ENCODE measurements at places on chromosomes 6 and 20.

DNA sequence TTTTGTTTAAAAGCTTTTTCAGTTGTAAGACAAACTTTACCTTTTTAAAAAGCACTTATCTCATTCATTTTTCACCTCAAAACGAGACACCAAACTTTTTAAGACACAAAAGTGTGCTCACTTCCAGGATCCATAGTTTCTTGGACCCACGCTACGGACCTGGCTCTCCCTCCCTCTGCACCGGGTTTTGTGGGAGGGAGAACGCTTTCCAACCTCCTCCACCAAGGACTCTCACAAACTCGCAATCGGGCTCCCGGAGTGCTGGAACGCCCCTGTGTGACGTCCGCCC lies 436 bp downstream of the CAGE1 start:
- peak; percentile 6 for DNase-seq

GRCh38 chr6:14796974-14797762 lies 448.7 kb upstream of the JARID2 start:
- DNase-seq, result peak; percentile 71

DNA sequence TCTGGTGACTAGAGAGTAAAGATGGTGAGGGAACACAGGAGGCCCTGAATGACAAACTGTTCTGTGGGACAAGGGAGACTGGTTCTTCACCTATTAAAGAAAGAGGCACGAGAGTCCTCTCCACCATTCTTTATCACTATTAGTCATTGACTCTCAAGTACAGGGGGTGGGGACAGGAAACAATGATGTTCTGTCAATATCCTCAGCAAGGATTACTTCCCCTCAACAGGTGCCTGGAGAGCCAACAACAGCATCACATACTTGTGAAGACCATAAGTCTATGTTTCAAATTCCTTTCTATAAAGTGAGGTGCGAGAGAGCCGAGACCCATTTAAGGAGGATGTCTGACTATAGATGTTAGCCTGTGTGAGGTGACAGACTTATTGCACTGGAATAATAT lies 72.4 kb upstream of the TBC1D7 start:
- DNase-seq, result no peak

DNA sequence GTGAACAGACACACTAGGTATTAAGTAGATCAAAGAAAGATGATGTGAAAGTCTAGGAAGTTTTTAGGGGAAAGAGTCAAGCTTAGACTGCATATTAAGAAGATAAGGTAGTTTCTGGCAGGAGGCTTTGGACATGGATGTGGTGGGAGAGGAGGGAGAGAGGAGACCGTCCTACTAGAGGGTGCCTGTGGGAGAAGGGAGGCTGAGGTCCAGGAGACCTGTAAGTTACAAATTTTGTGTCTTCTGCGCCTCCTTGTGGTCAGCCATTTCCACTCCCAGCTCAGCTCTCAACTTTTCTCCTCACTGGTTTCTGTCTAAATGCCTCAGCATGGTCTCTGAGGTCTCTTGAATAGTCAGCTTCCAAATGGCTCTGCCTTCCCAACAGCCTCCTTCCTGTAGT lies 193.5 kb downstream of the UNC5CL start:
- peak; percentile 10 for DNase-seq

- DNase-seq, result peak; percentile 88
Observed at GRCh38 chr20:45833030-45833882, at the start of gene SNX21. TSS of gene SNX21 (plus strand) at chr20:45833799. CDS start at chr20:45833920, 121 bp downstream.

GRCh38 chr6:121463087-121463486 lies 27.6 kb downstream of the GJA1 start:
- no peak for DNase-seq

DNA sequence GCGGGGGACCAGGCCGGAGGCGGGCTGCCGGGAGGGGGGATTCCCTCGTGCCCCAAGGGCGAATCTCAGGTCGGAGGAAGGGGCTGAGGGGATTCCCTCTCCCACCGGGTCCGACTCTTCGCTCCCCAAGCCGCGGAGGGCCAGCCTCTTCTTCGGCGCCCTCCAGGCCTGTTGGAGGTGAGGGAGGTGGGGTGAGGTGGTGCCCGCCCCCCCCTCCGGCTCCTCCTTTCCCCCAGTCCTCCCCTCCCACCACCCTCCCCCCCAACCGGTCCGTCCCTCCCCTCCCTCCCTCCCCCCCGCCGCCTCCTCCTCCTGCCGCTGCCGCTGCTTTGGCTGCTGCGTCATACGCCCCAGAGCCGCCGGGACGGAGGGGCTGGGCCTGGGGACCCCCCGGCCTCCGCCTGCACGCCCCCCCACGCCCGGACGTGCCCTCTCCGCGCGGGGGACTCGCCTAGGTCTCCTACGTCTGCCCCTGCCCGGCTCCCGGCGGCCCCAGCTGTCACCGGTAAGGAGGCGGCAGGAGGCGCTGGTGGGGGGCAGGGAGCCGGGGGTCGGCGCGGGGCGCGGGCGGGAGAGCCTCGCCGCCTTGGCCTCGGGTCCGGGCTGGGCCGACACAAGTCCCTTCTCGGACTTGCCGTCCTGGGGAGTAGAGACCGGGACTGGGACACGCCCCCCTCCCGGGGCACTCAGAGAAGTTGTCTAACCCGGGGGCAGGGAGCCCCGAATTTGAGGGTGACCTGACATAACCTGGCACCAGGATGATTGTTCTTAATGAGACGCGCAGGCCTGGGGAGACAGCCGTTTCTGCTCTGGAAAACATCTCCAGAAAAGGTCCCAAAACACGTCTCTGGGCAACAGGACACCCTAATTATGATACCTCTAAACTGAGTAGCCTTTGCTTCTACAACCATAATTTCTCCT lies at the start of gene PHF1:
PHF1 (plus strand) TSS at position 304 of the 921 bp plus-strand sequence. CDS start 1,250 bp downstream, outside the sequence.
- peak; percentile 70 for DNase-seq

DNA sequence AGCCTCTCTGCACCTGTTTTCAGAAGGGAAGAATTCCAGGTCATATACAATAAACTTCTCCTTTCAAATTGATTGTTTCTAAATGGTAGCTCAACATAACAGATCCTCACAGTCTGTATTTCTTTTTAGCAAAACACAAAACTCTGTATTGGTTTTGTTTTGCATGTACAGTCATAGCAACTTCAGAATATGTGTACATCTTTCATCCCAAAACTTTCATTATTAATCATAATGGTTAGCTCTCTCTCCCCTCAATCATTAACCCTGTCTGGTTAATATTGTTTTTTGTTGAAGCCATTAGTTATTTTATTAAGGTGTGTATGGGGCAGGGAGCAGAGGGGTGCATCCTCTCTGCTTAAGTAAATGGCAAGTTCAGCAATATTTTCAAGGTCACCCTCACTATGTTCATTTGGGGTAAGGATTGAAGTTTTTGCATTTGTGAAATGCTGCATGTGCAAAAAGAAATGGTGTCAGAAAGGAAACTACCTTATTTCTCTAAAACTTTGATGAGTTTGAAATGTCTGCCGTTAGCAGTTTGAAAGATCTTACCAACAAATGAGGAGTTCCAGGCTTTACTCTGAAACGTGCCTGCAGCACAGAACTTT lies 136.8 kb upstream of the BTBD3 start:
- no peak for DNase-seq

- DNase-seq, result no peak
Observed at GRCh38 chr6:107941627-107942026, 16.4 kb downstream of the SEC63 start.

DNA sequence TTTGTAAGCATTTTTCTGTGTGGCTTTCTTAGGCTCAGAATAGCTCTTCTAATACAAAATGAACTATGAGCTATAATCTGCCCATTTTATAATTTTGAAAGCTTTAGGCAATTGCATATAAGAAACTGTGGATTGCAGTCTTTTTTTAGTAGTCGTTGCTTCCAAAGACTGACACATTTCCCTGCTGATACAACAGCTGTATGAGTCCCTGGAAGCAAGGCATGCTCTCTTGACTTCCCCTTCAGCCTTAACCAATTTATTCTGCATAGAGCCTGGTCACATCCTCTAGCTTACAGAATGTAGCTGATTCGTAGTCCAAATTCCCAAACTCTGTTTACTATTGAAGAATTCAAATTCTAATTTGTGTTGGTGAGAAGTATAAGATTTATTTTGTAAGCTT lies 155.3 kb upstream of the EYA4 start:
- DNase-seq, result no peak

DNA sequence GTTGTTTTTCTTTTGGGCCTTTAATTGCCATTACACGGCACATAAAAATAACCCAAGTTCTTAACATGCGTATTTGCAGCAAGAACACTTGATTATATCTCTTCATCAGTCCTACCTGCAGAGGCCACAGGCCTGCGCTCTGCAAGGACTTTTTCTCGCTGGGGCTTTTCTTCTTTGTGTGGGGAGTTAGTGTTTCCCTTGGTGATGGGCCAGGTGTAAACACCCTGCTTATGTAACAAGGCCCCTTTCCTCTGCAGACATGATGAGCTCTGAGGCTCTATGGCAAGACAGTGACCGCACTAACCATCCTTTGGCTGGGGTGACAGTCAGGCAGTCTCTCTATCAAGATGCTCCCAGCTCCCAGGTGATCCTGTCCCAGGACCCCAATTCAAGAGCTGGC lies 97.8 kb upstream of the PCSK2 start:
- no peak for DNase-seq

DNA sequence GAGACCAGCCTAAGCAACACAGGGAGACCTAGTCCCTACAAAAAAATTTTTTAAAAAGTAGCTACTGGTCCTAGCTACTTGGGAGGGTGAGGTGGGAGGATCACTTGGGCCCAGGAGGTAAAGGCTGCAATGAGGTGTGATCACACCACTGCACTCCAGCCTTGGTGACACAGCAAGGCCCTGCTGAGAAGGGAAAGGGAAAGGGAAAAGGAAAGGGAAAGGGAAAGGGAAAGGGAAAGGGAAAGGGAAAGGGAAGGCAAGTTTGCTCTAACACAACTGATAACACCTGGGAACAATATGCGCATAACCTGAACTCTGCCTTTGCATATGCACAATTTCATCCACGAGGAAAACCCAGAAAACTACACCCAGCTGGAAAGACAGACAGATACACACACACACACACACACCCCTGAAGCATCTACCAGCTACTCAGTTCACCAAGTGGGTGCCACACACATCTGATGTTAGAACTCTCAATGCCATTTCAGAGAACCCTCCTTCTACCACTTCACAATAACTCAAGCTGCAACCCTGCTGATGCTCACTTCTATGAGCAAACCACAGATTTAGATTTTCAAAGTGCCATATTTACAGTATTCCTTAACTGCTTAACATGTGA lies 19.1 kb downstream of the B4GALT5 start:
- DNase-seq, result no peak

GRCh38 chr6:13763740-13764381 lies 50.5 kb downstream of the MCUR1 start:
- no peak for DNase-seq

GRCh38 chr20:63545814-63546213 lies 1.7 kb downstream of the SRMS start:
- DNase-seq, result no peak

DNA sequence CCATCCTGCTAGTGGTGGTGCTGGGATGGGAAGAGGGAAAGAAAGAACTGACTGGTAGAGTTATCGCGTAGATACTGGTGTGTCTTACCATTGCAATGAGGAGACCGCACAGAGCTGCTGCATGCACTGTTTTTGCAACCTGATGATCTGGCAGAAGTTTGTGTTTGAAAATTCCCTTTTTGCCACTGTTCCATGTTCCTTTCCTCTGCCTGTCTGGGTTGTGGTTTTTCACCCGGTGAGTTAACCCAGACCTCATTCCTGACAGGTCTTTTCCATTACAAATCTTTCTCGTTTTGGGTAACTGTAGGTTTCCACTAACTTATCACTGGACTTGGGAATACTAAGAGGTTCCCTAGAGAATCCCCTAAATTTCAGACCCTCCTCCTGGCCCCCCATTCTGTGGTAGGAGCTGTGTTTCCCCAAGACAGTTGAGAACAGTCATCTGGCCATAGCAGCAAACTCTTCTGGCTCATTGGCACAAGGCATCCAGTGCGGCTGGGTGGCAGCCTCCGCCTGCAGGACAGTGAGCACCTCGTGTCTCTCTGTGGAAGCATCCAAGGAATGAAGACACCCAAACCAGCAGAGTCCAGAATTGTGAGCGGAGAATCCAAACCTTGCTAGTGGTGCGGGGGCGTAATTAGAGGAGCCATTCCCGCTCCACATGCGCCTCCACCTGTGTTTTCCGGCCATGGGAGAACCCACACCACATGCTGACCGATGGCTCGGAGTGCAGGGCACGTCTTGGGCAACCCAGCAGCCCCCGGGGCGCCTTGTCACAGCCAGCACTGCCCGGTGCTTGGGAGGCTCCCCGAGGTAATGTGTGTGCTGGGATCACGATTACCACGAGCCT lies 32.8 kb downstream of the ERMARD start:
- DNase-seq, result no peak

- no peak for DNase-seq
Observed at GRCh38 chr20:44739942-44740341, 5.7 kb upstream of the KCNK15 start.

- DNase-seq, result no peak
Observed at GRCh38 chr6:2478200-2478599, 232.8 kb upstream of the GMDS start.

DNA sequence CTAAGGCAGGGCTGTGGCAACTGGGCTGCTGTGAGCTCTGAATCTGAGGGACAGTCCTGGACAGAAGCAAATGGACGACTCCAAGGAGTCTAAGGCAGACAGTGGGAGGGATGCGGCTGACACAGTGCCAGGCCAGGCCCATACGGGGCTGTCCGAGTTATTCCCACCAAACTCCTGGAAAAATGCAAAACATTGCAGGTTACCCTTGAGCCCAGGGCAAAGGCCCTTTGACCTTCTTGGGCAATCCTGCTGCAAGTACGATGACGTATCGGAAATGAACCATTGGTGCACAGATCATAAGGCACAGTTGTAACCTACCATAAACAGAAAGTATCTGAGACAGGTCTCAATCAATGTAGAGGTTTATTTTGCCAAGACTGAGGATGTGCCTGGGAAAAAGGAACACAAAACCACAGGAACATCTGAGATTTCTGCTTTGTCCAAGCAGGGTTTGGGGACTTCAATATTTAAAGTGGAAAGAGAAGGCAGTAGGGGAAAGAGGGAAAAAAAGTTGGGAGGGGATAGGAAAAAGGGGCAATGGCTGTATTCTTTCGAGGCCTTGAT lies 118.9 kb downstream of the DACT2 start:
- DNase-seq, result no peak

GRCh38 chr6:40390144-40390800 lies 196.9 kb downstream of the LRFN2 start:
- no peak for DNase-seq
